ENCODE measurements at places on chromosomes 16 and 17. TPM values are rescaled to one million over a fixed set of nuclear protein-coding genes. Genes with fewer than 3 reads are reported as not detected.

The CACNG5 gene
- total RNA-seq, result not detected

The CSF3 gene
- not detected for total RNA-seq

The CDR2L gene
- 22.1 TPM for total RNA-seq

The PRSS33 gene
- not detected for total RNA-seq

The KRT32 gene
- total RNA-seq, result not detected

The NT5C gene
- total RNA-seq, result 24.6 TPM

Measured in Right ventricle myocardium inferior (tissue), 1 donor.